ENCODE measurements at places on chromosomes 1 and 21.

- ATAC-seq: no peak
Observed at GRCh38 chr1:107486349-107486748, 345.5 kb downstream of the NTNG1 start.

DNA sequence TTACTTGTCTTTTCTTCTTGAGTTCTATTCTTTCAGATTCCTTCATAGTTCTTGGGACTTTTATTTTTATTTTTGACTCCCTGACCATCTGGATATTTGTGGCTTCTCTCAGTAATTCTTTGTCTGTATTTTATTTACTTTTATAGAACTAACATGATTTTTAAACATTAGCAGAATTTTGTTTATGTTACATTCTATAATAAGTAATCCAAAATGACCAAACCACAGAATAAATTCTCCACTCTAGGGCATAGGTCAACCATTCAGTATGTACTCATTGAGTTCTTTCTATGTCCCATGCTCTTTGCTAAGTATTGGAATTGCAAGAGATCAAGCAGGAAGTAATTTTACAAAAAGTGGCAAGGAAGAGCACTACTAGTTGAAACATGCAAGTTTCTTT lies 969.0 kb downstream of the TTLL7 start:
- ATAC-seq: no peak

GRCh38 chr1:24351918-24352627 lies 32.9 kb downstream of the GRHL3 start:
- no peak for ATAC-seq

DNA sequence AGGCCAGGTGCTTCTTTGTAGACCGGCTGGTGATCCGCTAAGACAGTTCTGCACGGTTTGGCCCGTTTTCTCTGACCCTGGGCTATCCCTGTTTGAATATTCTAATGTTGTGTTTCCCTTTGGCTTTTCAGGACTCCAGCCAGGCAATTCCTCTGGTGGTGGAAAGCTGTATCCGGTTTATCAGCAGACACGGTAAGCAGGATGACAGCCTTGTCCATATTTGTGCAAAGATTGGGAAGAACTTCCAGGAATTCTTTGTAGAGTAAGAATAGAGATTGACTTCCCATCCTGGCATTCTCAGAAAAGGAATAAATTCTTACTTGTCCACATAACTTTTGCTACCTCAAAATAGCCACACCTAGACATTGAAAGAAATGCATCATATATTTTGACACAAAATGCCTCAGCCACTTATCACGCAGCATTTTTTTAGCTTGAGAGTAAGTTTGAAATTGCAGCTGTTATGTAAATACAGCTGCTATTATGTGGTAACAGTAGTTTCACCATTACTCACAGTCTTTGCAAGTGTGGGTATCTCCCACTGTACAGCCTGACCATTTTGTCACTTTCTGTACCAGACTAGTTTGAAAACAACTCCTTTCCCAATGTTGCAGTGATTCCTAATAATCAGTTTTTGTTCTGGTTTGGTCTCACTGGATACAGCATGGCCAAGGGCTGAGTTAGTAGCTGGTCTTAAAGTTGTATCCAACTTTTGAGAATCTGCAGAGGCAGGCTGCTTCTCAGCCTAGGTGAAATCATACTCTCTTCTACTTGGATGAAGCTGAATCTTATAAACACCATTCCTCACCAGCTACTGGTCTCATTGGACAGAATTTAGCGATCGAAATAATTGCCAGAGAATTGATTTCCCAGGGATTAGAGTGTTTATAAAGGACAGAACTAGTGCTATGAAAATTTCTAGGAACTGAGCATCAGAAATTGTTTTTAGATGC lies 40.0 kb upstream of the IKBKE start:
- ATAC-seq: no peak

DNA sequence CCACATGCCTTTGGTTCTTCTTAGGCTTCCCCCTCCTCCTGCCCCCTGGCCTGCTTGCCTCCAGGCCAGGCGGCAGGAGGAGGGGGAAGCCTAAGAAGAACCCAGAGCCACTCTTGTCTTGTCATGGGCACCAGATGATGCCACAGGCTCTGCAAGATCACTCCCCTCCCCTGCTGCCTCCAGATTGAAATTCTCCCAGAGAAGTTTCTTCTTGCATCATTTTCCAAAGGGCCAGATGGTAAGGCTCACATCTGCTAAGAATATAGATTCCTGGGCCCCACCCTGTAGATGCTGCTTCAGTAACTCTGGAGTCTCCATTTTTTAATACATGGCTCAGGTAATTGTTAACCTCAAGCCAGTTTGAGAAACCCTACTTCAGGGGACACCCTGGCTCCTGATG lies 60.8 kb downstream of the FAM163A start:
- no peak for ATAC-seq

DNA sequence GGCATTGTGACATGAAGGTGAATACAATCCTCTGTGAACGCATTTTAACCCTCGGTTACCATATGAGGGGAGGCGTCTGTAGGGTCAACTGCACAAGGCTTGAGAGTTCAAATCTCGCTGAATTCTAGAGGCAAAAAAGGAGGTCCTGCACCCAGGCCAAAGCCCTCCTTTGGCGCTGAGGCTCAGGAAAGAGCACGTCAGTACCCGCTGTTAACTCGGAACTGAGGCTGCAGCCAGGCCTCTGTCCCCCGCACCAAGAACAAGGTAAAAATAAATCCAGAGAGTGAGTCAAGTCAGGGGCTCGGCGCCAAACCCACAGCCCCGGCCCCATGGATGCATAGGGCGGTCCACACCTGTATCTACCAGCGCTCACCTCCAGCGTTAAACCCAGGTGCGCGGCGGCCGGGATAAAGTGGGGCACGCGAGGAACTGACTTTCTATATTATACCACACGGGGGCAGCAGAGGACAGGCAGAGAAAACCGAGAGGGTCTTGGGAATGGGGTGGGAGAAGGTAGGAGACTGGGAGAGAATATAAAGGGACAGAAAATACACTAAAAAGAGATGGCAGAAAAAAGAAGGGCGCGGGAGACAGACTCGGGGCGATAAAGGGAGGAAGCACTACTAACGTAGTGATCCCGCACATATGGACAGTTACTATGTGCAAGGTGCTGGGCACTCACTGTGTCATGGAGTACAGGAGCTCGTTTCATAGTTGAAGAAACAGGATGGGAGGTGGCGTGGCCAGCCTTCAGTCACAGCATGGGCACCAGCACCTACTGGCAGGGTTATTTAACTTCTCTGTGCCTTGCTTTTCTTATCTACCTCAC lies 54.9 kb downstream of the DMRTA2 start:
- ATAC-seq: peak; percentile 71

DNA sequence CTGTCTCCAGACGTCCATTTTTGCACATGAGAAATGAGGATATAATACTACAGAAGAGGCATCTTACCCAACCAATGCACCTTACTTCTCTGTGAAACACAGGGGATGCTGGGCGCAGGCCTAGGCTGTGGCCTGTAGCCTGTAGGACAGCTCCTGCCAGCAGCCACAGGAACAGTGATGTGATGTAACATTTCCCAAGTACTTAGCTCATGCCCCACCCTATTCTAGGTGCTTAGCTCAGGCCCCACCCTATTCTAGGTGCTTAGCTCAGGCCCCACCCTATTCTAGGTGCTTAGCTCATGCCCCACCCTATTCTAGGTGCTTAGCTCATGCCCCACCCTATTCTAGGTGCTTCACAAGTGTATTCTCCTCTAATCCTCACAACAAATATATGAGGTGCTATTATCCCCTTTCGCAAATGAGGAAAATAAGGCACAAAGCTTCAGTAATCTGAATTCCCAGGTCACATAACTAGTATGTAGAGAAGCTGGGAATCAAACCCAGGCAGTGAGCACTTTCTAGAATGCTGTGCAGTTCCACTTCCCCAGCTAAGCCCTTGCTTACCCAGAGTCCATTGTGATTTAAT lies 4.6 kb upstream of the NAXE start:
- ATAC-seq: peak; percentile 84

GRCh38 chr1:230972855-230973271 lies 5.8 kb downstream of the TTC13 start:
- ATAC-seq: peak; percentile 30

- peak; percentile 12 for ATAC-seq
Observed at GRCh38 chr1:161217831-161218230, 2.7 kb downstream of the FCER1G start.

DNA sequence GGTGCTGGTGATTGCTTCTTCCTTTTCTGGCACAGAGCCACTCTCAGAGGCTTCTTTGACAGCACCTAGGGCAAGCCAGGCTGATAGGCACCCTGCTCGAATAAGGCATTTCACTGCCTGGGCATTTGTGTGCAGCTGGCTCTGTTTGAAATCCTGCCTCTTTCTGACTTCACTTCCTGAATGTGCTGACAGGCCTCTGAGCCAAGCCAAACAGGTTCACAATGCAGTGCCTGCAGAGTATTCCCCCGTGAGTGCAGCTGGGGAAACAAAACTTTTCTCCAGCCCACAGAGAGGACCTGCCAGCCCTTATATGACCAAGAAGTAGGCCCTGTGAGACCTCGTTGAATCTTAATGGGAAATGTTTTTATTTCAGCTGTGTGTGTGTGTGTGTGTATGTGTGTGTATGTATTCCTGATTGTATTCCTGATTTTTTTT lies 10.4 kb downstream of the JUN start:
- peak; percentile 76 for ATAC-seq

- ATAC-seq: no peak
Observed at GRCh38 chr1:164759144-164759920, 200.3 kb downstream of the PBX1 start.

DNA sequence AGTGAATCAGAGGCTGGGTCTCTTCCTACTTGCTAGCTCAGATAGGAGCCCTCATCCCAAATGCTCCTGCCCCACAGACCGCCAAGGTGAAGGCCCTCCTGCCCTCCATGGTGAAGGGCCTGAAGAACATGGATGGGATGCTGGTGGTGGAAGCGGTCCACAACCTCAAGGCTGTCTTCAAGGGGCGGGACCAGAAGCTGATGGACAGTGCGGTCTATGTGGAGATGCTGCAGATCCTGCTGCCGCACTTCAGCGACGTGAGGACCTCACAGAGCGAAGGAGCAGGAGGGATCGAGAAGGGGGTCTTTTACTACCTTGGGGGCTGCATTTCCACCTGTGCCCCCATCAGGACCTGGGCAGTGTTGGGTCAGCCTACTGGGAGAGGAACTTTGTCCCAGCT lies 14.6 kb upstream of the TTC4 start:
- ATAC-seq: no peak

GRCh38 chr1:22777388-22778057 lies 66.9 kb downstream of the EPHB2 start:
- no peak for ATAC-seq

DNA sequence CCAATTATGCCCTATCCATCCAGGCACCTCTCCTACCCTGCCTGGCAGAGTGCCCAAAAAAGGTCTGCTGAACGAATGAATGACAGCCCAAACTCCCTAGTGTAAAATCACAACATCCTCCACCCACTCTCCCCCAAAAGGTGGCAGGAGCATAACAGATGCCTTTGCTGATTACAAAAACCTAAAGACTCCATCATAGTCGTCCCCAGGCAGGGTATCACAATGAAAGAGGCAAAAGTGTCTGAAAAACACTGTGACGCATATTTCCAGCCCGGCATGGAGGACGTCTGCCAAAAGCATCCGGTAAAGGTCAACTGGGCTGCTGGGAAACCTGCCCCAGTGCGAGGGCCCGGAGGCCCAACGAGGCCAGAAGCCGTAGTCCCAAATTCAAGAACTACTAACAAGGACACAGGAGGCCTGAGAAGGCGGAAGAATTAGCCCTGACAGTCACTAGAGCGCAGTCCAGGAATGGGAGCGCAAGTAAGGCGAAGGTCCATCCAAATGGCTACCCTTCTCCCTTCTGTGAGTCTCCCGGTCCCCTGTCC lies 576 bp downstream of the SMIM12 start:
- ATAC-seq: no peak

GRCh38 chr1:214277704-214278635 lies 3.0 kb upstream of the SMYD2 start:
- no peak for ATAC-seq

DNA sequence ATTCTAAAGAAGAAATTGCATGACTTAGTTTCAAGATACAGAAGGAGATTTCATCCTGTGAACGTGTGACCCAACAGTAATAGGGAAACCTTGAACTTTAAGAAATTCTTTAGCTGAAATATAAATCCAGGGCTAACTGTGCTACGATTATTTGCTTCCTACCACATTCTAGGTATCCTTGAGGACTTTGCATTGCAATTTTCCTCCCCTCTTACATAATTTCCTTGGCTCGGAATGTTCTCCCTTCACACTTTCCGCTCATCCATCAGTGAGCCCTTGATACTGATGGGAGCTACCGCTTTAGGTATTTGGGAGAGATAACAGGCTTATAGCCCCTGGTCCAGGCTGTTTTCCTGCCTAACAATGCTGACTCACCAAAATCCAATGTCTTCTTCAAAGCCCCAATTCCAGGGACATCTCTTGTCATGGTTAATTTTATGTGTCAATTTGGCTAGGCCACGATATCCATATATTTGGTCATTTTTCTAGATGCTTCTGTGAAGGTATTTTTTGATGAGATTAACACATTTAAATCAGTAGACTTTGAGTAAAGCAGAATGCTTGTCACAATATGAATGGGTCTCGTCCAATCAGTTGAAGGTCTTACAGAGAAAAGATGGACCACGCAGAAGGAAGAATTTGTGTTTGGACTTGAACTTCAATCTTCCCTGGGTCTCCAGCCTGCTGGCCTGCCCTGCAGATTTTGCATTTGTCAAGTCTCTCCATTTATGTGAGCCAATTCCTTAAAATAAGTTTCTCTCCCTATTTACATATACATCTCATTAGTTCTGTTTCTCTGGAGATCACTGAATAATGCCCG lies 121.2 kb downstream of the PTPN14 start:
- no peak for ATAC-seq

- no peak for ATAC-seq
Observed at GRCh38 chr1:197103300-197103699, 36.2 kb upstream of the F13B start.

- no peak for ATAC-seq
Observed at GRCh38 chr1:16067127-16067768, 6.2 kb downstream of the FAM131C start.

DNA sequence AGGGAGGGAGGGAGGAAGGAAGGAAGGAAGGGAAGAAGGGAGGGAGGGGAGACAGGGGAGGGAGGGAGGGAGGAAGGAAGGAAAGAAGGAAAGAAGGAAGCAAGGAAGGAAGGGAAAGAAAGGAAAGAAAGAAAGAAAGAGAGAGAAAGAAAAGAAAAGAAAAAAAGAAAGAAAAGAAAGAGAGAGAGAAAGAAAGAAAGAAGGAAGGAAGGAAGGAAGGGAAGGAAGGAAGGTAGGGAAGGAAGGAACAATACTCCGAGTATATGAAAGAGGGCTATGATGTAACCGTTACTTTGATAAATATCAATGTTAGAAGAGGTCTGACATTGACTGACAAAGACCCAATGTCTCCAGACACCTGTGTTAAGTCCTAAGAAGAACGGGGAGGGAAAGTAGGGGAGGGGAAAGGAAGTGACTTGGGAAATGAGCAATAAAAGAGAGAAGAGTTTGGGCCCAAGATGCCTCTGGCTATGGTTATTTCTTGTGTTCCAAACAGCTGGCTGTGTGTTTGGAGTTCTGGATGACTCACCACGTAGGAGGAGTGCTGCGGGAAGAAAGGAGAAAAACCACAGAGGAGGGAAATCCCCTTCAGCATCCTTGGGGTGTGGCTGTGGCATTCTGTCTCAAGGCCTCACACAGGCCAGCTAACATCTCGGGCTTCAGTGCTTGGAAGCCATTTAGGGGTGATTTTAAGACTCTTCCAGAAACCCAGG lies 37.0 kb upstream of the RXRG start:
- ATAC-seq: peak; percentile 92

- ATAC-seq: peak; percentile 38
Observed at GRCh38 chr1:112905395-112906149, 50.4 kb downstream of the SLC16A1 start.

All from esophagus mucosa (tissue), 1 donor.